ENCODE measurements at places on chromosomes 13 and 19.

GRCh38 chr19:50344661-50345318, 15.6 kb upstream of the KCNC3 start:
- no peak for DNase-seq

- DNase-seq, result no peak
These were observed 17.7 kb upstream of the RUBCNL start for GRCh38 chr13:46404733-46405100.

- no peak for DNase-seq
These were observed 10.9 kb downstream of the SHC2 start for GRCh38 chr19:449916-450315.

GRCh38 chr13:97295283-97296182, 73.4 kb downstream of the MBNL2 start:
- DNase-seq, result no peak

DNA sequence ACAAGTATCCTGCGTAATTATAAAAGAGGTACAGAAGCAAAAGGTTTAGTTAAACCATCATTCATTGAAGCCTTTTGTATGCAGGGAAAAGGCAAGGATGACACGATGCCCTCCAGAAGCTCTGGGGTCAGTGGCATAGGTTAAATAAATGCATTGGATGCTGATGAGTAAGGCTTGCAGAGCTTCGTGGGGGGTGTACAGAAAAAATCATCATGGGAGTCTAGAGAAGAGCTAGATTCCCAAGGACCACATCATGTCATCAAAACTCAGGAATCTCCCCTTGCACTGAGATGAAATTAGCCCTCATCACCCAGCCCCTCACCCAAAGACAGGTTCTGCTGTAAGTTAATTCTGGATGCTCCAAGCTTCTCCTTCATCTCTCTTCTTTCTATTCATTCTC, 8.3 kb downstream of the FPR1 start:
- DNase-seq, result no peak

GRCh38 chr19:48617146-48617937, 1.6 kb downstream of the RPL18 start:
- DNase-seq, result no peak

DNA sequence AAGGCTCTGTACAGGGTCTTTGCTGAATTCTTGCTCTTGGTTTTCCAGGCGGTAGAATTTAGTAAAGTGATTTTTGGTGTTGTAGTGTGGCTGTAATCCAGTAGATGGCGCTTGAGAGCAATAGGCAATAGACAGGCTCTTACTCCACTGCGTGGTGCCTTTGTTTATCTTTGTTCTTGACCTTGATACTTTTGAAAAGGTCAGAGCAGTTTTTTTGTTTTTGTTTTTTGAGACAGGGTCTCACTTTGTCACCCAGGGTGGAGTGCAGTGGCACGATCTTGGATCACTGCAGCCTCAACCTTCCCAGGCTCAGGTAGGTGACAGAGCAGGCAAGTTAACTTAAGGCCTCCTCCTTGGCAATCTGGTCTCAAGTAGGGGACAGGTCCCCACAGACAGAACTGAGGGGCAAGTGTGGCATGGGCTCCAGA, 12.2 kb upstream of the LILRA5 start:
- peak; percentile 51 for DNase-seq

GRCh38 chr13:29545988-29546387, 49.5 kb downstream of the SLC7A1 start:
- no peak for DNase-seq

- DNase-seq, result no peak
These were observed 103.5 kb downstream of the FOXO1 start for GRCh38 chr13:40562975-40563349.

- no peak for DNase-seq
These were observed 3.4 kb downstream of the DNMT1 start for GRCh38 chr19:10191347-10191746.

DNA sequence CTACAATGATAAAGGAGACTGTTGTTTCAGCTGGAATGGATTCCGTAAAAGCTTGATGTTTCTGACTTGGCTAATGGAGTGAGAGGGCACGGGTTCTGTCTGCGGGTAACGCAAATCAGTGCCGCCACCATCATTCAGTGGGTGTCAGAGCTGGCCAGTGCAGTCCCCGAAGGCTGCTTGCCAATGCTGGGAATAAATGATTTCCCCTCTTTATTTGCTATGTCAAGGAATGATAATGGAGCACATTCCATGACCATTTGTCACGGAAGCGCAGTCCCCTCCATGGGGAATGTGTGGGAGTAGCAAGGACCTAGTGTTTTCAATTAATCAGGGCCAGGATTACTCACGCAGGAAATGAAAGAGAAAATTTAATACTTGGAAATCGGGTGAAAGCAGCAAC, 899.3 kb downstream of the UQCRFS1 start:
- DNase-seq, result no peak

All from NCI-H1105 treated with DMSO at 0.1 percent for 48 hours (cell line).